ENCODE measurements at places on chromosomes 5 and 9.

GRCh38 chr5:97231025-97231636 is 48.1 kb upstream of the RIOK2 start:
- DNase-seq, result peak; percentile 16

GRCh38 chr9:125959315-125959714 is 212.1 kb downstream of the PBX3 start:
- DNase-seq, result no peak

DNA sequence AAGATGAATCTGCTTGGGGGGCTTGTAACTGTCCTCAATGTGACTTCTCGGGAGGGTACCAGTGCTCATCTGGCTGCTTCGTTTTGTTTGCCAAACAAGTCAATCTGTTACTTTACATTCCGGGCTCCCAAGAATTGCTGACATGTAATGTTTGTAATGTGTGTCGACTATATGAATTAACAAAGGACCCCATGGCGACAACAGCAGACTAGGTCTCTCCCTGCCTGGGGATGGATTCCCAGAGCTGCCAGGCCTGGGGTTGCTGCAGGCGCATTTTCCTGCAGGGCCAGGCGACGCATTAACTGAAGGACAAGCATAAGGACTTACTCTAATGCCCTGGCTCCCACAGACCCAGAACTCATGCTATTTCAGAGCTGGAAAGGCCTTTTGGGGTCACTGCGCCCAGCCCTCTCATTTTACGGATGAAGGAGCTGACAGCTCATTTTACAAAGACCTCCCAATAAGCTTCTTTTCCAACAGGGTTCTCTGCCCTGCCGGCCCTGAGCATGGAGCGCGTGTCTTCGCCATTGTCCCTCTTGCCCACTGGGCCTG is 214.8 kb downstream of the TTLL11 start:
- no peak for DNase-seq

GRCh38 chr5:177025101-177025601 is 2.7 kb downstream of the ZNF346 start:
- no peak for DNase-seq
